ENCODE measurements at places on chromosomes 5 and 9.

DNA sequence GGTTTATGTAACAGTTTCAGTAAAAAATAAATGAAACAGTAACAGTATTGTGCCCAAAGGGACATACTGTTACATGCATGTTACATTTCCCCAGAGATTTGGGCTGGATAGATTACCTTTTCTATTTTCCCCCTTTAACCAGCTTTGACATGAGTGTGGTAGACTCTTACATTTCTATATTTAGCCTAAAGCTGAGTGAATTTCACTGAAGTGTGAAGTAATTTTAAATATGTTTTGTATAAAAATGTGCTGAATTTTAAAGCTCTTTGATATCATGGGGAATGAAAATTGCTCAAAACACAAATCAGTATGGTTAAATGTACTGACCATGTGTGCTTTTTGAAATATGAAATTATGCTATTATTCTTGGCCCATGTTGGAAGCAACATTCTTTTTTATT lies 122.3 kb upstream of the CDH10 start:
- no peaks in the 10 kb centered on the region for H3K4me1 ChIP-seq
- DNase-seq, result no peak
- H3K27me3 ChIP-seq, result no peaks in the 10 kb centered on the region
- no peaks in the 10 kb centered on the region for H3K36me3 ChIP-seq
- no peak overlapping the region for H3K27ac ChIP-seq

DNA sequence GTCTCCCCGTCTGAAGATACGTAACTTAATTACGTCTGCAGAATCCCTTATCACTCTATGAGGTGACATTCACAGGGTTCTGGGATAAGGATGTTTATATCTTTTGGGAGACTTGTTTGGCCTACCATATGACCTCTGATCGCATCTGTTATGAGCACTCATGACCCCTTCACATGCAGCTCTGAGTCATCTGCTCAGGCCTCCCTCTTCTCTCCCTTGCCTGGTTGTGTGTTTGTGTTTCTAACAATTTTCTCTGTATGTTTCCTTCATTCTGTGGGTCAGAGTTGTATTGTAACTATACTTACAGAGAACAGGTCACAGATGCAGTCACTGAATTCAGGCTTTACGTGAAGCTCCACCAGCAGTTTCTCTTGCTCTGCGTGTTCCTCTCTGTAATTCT lies 330.6 kb downstream of the TENT4A start:
- DNase-seq, result no peak
- H3K36me3 ChIP-seq, result no peaks in the 10 kb centered on the region
- H3K27ac ChIP-seq, result no peak overlapping the region
- H3K4me3 ChIP-seq, result no peak overlapping the region

GRCh38 chr5:33855396-33855795 lies 36.4 kb downstream of the ADAMTS12 start:
- no peaks in the 10 kb centered on the region for H3K27me3 ChIP-seq
- no peaks in the 10 kb centered on the region for H3K36me3 ChIP-seq
- DNase-seq, result no peak
- H3K4me3 ChIP-seq, result no peak overlapping the region
- peak overlapping the region; percentile 74 for H3K27ac ChIP-seq

GRCh38 chr5:115831163-115831768 lies 10.1 kb downstream of the ATG12 start:
- no peak overlapping the region for H3K27ac ChIP-seq
- H3K4me3 ChIP-seq, result no peak overlapping the region
- DNase-seq, result no peak
- H3K4me1 ChIP-seq, result no peaks in the 10 kb centered on the region
- peaks cover 34% of the 10 kb centered on the region for H3K36me3 ChIP-seq

- DNase-seq, result no peak
- H3K4me1 ChIP-seq, result peaks cover 11% of the 10 kb centered on the region
- no peaks in the 10 kb centered on the region for H3K36me3 ChIP-seq
Observed at GRCh38 chr9:2610985-2611384, 10.6 kb upstream of the VLDLR start.

DNA sequence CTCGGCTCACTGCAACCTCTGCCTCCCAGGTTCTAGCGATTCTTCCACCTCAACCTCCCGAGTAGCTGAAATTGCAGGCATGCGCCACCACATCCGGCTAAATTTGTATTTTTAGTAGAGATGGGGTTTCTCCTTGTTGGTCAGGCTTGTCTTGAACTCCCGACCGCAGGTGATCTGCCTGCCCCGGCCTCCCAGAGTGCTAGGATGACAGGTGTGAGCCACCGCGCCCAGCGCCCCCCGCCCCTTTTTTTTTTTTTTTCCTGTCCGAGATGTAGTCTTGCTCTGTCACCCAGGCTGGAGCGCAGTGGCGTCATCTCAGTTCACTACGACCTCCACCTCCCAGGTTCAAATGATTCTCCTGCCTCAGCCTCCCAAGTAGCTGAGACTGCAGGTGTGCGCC lies 6.6 kb downstream of the ATP6V1G1 start:
- H3K4me3 ChIP-seq, result no peak overlapping the region
- H3K27ac ChIP-seq, result no peak overlapping the region
- peaks cover 63% of the 10 kb centered on the region for H3K36me3 ChIP-seq
- peaks cover 39% of the 10 kb centered on the region for H3K4me1 ChIP-seq
- DNase-seq, result no peak
- H3K27me3 ChIP-seq, result no peaks in the 10 kb centered on the region

- peak within 1 kb of the TSS; percentile 14 for H3K27ac ChIP-seq
- DNase-seq, result peak; percentile 78
- H3K4me3 ChIP-seq, result peak within 1 kb of the TSS; percentile 53
- peaks cover 8% of the 10 kb centered on the region for H3K4me1 ChIP-seq
- no peaks in the 10 kb centered on the region for H3K27me3 ChIP-seq
- no peaks in the 10 kb centered on the region for H3K36me3 ChIP-seq
Observed at GRCh38 chr9:74887041-74887980, at the start of gene TRPM6. Gene TRPM6 (minus strand): TSS chr9:74887921. CDS start chr9:74887856, 65 bp downstream.

DNA sequence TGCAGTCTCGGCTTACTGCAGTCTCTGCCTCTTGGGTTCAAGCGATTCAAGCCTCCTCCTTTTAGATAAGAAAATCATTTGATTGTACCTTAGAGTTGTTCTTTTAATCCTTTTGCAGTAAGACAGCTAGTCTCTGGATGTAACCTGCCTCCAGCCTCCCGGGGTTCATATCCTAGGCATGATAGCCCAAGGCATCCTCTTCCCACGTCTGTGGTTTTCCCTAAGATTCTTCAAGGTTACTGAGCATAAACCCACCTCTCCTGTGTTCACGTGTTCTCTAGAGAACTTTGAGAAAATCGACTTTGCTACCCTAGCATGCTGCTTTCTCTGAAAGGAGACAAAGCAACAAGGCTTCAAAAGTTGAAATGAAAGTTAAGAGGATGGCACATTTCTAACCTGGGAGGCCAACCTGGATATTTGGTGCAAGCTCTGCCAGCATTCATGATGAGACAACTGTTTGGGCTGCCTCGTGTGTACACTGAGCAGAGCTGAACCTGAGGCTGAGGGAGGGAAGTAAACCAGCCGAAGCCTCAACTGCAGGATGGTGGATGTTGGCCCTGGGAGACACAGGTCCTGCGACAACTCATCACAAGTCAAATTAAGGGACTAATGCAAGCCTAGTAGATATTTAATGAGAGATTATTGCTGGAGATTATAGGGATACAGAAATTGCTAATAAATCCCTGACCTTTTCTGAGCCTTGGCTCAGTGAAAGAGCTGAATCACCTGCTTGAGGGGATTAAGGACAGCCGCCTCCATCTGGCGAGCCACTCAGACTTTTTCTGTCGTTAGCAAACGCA lies 261.8 kb downstream of the ARHGAP26 start:
- H3K4me3 ChIP-seq, result no peak overlapping the region
- no peaks in the 10 kb centered on the region for H3K36me3 ChIP-seq
- no peaks in the 10 kb centered on the region for H3K4me1 ChIP-seq
- H3K27me3 ChIP-seq, result no peaks in the 10 kb centered on the region
- H3K27ac ChIP-seq, result no peak overlapping the region

DNA sequence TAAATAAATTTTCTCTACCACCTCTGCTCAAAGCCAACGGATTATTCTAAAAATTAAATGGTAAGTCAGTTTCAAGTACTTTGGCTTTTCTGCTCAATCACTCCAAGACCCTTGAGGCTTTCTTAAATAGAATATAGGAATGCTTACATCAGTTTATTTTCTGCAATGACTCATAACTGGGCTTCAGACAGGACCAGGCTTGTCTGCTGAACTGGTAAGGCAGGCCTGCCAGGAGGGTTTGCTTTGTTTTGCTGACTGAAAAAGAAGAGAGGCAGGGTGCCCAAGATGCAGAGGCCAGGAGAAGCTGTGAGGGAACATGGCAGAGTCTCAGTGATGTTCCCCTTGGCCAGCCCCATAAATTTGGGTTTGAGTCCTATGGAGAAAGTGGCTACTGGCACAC lies 60.3 kb upstream of the EPB41L4A start:
- DNase-seq, result no peak
- H3K4me1 ChIP-seq, result no peaks in the 10 kb centered on the region
- no peak overlapping the region for H3K27ac ChIP-seq
- no peaks in the 10 kb centered on the region for H3K27me3 ChIP-seq
- H3K36me3 ChIP-seq, result no peaks in the 10 kb centered on the region
- no peak overlapping the region for H3K4me3 ChIP-seq

DNA sequence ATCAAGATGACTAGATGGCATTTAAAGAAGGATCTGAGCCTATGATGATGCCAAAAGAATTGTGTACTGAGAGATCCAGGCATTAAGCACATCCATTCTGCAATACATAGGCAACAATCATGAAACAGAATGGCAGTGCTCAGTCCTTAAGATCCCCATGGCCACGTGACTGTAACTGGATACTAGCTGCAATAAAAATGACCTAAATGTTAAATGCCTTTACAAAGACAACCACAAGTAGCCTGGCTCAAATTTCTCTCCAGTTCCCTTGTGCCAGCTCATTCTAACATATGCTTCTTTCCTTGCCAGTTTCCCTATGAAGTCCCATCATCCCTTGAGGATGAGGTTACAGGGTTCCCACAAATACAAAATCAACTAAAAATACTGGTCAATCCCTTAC lies 148.3 kb upstream of the GHR start:
- no peak overlapping the region for H3K4me3 ChIP-seq
- H3K36me3 ChIP-seq, result no peaks in the 10 kb centered on the region
- no peak overlapping the region for H3K27ac ChIP-seq

GRCh38 chr5:1111727-1112289 lies at the start of gene SLC12A7:
Gene SLC12A7 (minus strand): TSS chr5:1112063. CDS start chr5:1111991, 72 bp downstream.
- no peak for DNase-seq
- H3K36me3 ChIP-seq, result no peaks in the 10 kb centered on the region
- H3K27ac ChIP-seq, result peak within 1 kb of the TSS; percentile 75
- H3K27me3 ChIP-seq, result peaks cover 25% of the 10 kb centered on the region
- H3K4me3 ChIP-seq, result peak within 1 kb of the TSS; percentile 90
- H3K4me1 ChIP-seq, result peaks cover 5% of the 10 kb centered on the region

GRCh38 chr5:112784726-112785125 lies 47.0 kb downstream of the APC start:
- no peaks in the 10 kb centered on the region for H3K27me3 ChIP-seq
- peaks cover 25% of the 10 kb centered on the region for H3K36me3 ChIP-seq
- no peaks in the 10 kb centered on the region for H3K4me1 ChIP-seq
- no peak for DNase-seq
- no peak overlapping the region for H3K27ac ChIP-seq
- H3K4me3 ChIP-seq, result no peak overlapping the region

GRCh38 chr5:168182269-168182668 lies 109.2 kb upstream of the WWC1 start:
- DNase-seq, result no peak
- H3K27ac ChIP-seq, result no peak overlapping the region
- no peak overlapping the region for H3K4me3 ChIP-seq
- no peaks in the 10 kb centered on the region for H3K4me1 ChIP-seq

DNA sequence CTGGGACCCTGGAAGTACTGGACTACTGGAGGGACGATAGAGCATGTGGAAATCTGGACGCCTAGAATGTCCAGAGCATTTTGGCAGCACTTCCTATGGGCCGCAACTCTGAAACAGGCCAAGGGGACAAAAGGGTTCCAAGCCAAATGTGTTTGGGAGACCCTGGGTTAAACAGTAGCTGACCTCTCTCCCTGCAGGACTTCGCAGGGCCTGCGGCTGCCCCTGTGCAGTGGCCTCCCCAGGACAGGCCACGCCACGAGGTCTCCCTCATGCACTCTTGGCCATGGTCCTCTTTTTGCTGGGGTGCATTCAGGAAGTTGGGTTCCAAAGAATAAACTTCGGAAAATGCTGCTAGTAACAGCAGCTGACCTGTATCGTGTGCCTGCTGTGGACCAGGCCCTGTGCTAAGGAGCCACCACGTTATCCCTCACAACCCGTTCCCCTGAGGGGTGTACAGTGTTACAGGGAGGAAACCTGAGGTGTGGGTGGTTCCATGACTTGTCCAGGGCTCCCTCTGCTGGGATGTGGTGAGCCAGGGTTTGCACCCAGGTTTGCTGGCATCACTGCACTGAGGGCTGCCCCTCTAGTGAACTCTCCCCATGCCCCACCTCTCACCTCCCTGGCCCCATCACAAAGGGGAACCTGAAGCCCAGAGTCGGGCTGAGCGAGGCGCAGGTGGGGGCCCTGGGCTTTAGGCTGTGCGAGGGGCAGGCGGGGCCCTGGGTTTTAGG lies 79.4 kb downstream of the AMBP start:
- H3K4me1 ChIP-seq, result peaks cover 2% of the 10 kb centered on the region
- H3K36me3 ChIP-seq, result no peaks in the 10 kb centered on the region
- no peak overlapping the region for H3K4me3 ChIP-seq
- no peak for DNase-seq

DNA sequence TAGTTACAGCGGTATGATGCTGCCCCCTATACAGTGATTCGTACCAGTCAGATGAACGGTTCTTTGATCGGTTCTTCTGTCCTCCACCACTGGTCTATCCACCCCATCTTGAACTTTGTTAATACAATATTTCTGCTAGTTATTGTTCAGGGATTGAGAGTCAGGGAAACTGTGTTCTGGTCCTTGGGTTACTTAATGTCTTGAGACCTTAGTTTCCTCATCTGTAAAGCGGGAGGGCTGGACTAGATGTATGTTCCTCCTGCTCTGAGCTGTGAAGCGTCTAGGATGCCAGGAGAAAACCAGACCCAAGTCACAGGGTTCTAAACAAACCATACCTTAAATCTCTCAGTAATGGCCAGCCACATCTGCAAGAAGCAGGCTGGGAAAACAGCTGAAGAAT lies 1.4 kb upstream of the PIP5K1B start:
- H3K4me1 ChIP-seq, result no peaks in the 10 kb centered on the region
- H3K27me3 ChIP-seq, result no peaks in the 10 kb centered on the region
- no peaks in the 10 kb centered on the region for H3K36me3 ChIP-seq
- no peak overlapping the region for H3K4me3 ChIP-seq
- no peak overlapping the region for H3K27ac ChIP-seq
- DNase-seq, result no peak

DNA sequence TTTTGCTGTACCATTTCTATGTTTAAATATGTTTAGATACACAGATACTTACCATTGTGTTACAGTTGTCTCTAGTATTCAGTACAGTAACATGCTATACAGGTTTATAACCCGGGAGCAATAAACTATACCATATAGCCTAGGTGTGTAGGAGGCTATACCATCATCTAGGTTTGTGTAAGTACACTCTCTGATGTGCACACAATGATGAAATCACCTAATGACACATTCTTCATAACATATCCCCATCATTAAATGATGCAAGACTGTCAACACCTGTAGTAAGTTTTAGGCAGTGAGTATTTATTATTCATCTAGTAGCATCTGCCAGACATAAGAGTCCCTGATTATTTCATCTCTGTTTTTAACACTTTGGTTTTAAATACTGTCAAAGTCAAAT lies 7.3 kb upstream of the DHFR start:
- no peak for DNase-seq
- H3K36me3 ChIP-seq, result peaks cover 66% of the 10 kb centered on the region
- no peak overlapping the region for H3K27ac ChIP-seq

- peaks cover 3% of the 10 kb centered on the region for H3K4me1 ChIP-seq
- no peaks in the 10 kb centered on the region for H3K27me3 ChIP-seq
- no peaks in the 10 kb centered on the region for H3K36me3 ChIP-seq
- no peak overlapping the region for H3K4me3 ChIP-seq
- no peak overlapping the region for H3K27ac ChIP-seq
Observed at GRCh38 chr5:168820874-168821273, 241.7 kb upstream of the PANK3 start.

Data from tibial artery (tissue), 4 donors.